ENCODE measurements at places on chromosomes 4 and X.

DNA sequence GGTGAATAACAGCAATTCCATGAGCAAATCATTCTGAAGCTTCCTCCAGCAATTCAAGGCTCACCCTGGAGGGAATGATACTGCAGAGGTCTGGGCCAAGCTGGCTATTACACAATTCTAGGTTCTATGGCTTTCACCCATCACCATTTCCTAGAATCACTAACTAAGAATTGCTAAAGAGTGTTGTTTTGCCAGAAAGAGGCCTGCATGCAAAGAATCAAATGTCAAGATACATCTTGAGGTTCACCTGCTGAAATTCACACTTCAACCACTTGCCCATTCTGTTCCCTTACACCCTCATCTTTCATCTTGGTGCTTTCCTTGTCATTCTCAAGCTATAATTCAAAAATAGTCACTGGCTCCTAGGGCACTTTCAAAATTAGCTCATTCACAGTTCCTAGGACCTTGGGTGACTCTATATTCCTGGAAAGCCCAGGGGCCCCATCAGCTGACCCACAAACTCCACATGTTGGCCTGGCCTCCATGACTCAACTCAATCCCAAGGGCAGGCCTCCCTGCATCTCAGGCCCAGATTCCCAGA, 7.0 kb downstream of the APBB2 start:
- H3K36me3 ChIP-seq = no peaks in the 10 kb centered on the region
- DNase-seq = no peak
- peaks cover 29% of the 10 kb centered on the region for H3K4me1 ChIP-seq

DNA sequence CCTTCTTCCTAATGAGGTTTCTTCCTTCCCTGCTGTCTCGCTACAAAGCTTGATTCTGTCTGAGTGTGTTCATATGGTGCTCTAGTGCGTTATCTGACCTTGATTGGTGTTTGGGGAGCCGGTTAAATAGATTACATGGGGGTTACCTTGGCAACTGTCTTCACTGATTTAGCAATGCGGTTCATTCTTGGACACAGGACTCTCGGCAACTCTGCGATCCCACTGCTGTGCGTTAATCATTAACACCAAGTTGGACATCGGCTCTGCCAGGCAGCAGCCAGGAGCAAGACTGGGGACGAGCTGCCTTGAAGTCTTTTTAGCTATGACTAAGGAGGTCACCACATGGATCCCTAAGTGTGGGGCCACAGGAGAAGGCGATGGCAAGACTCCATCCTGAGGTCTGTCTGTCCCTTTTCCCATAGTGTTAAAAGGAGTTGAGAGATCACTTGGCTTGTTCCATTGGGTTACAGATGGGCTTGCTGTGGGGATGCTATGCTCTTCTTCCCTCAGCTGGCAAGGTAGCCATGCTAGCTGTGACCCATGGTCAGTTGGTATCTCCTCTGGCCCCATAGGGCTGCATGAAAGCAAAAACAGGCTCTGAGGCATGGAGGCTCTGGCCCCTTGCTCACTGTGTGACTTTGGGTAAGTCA, 93.4 kb upstream of the MAMLD1 start:
- H3K27me3 ChIP-seq = no peaks in the 10 kb centered on the region
- H3K4me3 ChIP-seq = no peak overlapping the region
- H3K36me3 ChIP-seq = no peaks in the 10 kb centered on the region
- no peaks in the 10 kb centered on the region for H3K4me1 ChIP-seq
- no peak for DNase-seq
- H3K27ac ChIP-seq = no peak overlapping the region

DNA sequence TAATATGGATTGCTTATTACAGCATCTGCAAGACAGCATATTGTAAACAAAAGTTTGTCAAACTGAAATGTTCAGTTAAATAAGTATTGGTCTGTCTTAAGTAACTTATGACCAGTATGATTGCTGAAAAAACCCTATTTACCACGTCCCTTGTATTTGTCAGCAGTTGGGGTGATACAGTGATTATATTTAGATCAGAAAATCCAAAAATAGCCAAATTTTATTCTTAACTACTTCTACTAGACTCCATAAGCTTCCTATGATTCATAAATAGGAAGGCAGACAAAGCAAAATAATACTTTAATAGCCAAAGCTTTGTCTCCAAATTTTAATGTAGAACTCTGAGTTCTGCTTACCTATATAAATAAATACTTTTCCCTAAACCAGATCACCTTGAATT, 45.3 kb downstream of the TBCK start:
- no peak for DNase-seq
- no peaks in the 10 kb centered on the region for H3K4me1 ChIP-seq
- H3K4me3 ChIP-seq = no peak overlapping the region
- no peaks in the 10 kb centered on the region for H3K27me3 ChIP-seq
- no peak overlapping the region for H3K27ac ChIP-seq

DNA sequence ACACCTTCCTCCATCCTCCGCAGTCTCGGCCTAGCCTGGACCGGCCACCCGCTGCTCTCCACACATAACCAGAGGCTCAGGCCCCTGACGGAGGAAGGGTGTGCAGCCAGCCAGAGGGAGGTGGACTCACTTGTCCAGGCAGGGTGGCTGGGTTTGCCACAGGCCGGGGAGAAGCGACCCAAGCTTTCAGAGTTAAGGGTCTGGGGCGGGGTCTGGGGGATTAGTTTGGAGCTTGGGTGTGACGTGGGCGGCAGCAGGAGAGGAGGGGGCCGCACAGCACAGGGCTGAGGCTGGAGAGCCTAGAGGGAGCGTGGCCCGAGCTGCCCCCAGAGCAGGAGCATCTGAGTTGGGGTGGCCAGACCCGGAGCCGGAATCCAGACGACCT, 22.4 kb upstream of the CPLX1 start:
- H3K27me3 ChIP-seq = no peaks in the 10 kb centered on the region
- H3K4me1 ChIP-seq = no peaks in the 10 kb centered on the region
- H3K4me3 ChIP-seq = no peak overlapping the region
- no peak for DNase-seq
